ENCODE measurements at places on chromosomes 11 and 22.

DNA sequence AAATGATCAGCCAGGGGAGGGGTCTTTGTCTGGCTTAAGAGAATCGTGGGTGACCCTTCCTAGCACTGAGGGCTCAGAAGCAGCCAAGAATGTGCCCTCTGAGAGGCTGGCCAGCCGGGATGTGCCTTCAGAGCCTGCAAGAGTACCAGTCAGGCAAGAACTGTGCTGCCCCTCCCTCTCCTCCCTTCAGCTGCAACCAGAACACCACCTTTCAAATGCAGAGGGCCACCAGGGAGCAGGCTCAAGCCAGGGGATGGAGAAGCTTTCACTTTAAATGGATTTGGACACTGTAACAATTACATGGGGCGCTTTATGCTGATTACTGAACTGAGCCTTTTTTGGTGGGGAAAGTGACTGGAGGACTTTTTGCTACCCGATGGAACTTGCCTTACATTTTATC is 44.9 kb upstream of the TENM4 start:
- no peak for DNase-seq

- DNase-seq, result no peak
These were observed 1.8 kb downstream of the CDC42EP2 start for GRCh38 chr11:65316227-65317024.

- no peak for DNase-seq
These were observed 44.7 kb upstream of the SHISAL1 start for GRCh38 chr22:44357296-44357965.

- no peak for DNase-seq
These were observed 1.3 kb downstream of the APOBEC3G start for GRCh38 chr22:39078329-39078728.

- no peak for DNase-seq
These were observed 307.7 kb downstream of the JRKL start for GRCh38 chr11:96697466-96697865.

DNA sequence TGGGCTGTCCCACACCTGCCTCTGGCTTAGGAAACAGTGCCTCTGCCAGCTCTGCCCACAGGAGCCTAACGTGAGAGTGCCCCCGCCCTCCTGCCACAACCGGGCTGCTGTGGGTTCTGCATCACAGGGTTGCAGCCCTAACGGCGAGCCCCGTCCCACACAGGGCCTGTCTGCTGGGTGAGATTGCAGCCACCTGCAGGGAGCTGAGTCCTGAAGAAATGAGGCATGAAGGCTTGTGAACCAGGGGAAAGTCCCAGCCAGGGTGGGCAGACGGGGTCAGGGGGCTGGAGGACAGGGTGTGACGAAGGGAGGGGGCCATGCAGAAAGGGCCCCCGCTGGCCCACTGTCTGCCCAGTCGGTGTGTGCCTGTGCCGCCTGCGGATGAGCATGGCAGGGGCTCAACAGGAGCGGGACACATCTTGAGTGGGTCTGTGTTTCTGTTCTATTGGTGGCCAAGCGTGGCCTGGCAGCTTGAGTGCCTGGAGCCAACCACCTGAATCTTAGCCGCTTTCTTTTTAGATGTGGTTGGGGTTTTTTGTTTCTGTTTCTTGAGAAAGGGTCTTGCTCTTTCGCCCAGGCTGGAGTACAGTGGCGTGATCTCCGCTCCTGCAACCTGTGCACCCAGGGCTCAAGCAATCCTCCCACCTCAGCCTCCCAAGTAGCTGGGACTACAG is 38.9 kb downstream of the CTTN start:
- no peak for DNase-seq

DNA sequence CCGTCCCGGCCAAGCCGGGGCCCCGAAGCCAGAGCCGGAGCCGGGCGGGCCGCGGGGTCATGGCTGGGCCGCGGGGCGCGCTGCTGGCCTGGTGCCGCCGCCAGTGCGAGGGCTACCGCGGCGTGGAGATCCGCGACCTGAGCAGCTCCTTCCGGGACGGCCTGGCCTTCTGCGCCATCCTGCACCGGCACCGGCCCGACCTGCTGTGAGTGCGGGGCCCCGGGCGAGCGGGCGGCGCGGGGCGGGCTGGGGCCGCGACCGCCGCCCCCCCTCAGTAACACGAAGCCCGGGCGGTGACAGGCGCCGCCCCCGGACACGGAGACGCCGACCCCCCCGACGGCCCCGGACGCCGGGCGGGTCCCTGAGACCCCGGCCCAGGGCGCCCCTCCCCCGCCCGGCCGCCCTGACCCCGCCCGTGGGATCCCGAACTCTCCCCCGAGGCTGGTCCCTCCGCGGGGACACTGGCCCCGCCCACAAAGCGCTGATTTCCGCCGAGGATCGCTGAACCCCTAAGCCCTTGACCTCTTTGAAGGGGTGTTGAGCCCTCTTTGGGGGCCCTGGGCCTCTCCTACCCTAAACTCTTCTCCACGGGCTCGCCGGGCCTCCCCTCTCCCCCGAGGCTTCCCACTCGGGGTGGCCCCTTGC is 389 bp downstream of the MICALL1 start:
- no peak for DNase-seq

DNA sequence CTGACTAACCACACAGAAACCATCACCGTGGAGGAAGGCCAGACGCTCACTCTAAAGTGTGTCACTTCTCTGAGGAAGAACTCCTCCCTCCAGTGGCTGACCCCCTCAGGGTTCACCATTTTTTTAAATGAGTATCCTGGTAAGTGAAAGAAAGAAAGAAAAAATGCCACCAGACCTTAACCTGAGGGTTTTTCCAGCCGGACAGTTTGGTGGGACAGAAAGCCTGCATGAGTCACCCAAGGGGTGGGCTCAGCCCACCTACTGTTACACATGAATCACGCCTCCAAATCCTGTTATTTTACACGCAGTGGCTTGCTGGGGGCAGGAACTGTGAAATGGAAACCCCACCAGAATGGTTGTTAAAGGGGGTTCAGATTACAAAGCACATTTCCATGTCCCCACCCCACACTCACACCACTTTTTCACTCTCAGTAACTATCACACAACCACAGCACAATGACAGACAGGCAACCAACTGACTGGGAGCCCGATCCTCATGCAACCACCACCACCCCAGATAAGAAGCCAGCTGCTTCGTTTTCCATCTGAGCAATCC is 11.9 kb downstream of the CRTAM start:
- DNase-seq, result no peak

DNA sequence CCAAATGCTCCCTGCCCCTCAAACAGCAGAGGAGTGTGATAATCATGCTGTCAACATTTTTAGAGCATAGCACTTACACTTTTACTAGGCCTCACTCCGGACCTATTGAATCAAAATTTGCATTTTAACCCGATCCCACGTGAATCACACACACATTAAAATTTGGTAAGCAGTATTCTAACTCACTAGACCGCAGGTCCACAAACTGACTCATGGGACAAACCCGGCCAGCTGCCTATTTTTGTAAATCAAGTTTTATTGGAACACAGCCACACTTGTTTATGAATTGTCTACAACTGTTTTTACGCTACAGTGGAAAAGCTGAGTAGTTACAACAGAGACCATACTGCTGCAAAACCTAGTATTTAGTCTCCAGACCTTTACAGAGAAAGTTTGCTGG is 43.3 kb downstream of the SNX19 start:
- no peak for DNase-seq

DNA sequence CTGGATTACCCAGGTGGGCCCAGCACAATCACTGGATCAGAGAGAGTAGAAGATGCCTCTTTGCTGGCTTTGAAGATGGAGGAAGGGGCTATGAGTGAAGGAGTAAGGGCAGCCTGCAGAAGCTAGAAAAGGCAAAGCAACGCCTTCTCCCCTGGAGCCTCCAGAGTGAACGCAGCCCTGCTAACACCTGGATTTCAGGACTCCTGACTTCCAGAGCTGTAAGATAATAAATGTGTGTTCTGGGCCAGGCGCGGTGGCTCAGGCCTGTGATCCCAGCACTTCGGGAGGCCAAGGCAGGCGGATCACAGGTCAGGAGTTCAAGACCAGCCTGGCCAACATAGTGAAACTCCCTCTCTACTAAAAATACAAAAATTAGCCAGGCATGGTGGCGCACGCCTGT is 102.4 kb downstream of the MORC2 start:
- no peak for DNase-seq

DNA sequence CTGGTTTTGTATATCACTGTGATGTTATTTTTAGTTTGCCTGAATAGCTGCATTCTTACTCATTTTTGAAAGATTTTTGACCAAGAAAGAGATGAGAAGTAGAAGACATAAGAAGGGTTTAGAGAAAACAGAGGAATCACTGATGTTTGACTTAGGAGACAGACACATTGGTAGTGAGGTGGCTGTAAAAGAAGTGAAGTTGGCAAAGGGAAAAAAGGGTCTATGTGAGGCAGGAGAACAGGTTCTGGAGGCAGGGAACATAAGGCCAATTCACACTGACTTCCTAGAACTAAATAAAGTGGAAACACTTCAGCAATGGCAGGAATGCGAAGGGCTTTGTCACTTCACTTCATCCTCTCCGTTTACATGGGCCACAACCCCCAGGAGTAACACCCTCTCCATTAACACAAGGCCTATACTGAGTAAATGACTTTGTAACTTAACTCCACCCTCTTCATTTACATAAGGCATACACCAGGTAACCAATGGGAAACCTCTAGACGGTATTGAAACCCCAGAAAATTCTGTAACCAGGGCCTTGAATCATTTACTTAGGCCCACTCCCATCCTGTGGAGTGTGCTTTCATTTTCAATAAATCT is 36.5 kb downstream of the CTSC start:
- no peak for DNase-seq

DNA sequence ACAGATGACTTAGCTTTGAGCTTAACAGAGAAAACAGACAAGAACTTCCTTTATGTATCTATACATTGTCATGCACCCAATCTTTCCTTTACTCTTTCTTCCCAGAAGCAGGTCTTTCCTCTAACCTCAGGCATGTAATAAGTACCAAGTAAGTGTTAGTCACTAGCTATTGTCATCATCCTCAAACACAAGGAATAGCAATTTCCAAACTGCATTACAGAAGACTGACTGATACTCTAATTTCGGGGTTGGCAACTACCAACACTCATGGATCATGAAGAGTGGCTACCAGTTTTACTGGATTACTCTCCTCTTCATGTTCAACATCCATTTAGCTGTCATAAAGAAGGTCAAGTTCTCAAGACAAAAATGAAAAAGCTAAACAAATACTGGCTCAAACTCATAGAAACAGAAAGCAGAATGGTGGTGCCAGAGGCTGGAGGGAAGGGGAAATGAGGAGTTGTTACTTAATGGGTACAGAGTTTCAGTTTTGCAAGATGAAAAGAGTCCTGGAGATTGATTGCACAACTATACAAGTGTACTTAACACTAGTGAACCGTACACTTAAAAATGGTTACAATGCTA is 111.6 kb downstream of the SIK3 start:
- peak; percentile 77 for DNase-seq

DNA sequence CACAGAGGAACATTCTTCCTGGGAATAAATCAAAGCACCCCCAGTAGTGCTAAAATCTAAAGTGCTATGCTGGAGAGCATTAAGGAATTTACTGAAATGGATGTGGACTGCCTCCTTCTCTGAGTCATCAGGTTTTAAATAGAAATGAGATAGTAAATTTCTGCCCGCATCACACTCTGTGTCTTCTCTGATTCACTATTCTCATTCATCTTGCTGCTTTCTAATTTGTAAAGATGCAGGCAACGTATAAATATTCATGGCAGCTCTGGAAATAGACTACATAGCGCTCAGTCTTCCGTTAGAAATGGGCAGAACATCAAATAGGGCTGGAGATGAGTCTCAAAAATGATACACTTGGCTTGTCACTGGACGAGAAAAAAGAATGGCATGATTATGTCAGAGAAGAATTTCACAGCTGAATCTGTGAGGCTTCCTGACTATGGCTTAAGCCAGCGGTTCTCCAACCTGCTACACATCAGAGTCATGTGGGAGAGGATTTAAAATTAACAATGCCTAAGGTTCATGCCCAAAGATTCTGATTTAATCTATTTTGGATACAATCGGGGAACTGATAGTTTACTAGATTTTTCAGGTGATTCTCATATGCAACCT is 178.2 kb downstream of the LRRC4C start:
- DNase-seq, result no peak

DNA sequence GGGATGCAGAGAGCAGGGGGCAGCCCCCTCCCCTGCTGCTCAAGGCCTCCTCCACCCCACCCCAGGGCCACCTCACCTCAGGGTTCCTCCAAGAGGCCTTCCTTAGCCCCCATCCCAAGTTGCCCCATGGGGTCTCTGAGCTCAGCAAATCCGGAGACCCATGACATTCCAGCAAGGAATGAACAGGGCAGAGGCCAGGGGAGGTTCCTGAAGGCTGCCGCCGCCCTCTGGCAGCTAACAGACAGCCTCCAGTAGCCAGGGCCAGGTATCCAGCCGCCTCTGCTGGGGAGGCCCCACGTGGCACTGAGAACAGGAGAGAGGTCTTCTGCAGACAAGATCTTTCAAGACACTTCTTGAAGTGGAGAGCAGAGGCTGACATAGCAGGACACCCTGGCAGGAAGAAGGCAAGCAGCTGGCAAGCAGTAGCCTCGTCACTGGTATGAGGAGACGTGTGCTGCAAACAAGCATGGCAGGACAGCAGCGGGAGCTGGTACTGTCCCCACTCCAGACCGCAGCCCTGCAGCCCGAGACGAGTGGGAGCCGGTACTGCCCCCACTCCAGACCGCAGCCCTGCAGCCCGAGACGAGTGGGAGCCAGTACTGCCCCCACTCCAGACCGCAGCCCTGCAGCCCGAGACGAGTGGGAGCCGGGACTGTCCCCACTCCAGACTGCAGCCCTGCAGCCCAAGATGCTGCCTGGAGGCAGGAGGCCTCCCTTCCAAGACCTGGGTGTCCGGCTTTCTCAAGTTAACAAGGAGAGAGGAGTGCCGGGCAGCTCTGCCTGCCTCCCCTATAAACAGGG is 190.6 kb downstream of the IGLL1 start:
- no peak for DNase-seq

GRCh38 chr22:37126383-37126782 is 16.9 kb upstream of the TMPRSS6 start:
- no peak for DNase-seq

- no peak for DNase-seq
These were observed 120.8 kb upstream of the APOA1 start for GRCh38 chr11:116958246-116958645.

Measured in DMS79 (cell line).